Caki2 (cell line): ENCODE measurements at places on chromosomes 6 and 20.

GRCh38 chr20:37335642-37336368 lies 10.1 kb upstream of the SRC start:
- DNase-seq: peak; percentile 42

DNA sequence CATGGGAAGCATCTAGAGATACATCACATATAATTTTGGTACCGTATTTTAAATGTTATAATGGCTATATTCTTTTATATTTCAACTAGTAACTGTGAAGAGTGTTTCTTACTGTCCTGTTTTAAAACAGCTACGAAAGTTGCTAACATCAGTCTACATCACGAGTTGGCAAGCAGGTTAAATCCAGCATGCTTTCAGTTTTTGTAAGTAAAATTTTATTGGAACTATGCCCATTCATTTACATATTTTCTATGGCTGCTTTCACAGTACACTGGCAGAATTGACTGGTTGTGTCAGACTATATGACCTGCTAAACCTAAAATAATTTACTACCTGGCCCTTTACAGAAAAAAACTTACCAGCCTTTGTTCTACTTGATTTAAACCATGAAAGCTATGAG lies 478.1 kb downstream of the PHF3 start:
- DNase-seq: no peak

GRCh38 chr6:151101816-151102694 lies 137.7 kb upstream of the AKAP12 start:
- no peak for DNase-seq

DNA sequence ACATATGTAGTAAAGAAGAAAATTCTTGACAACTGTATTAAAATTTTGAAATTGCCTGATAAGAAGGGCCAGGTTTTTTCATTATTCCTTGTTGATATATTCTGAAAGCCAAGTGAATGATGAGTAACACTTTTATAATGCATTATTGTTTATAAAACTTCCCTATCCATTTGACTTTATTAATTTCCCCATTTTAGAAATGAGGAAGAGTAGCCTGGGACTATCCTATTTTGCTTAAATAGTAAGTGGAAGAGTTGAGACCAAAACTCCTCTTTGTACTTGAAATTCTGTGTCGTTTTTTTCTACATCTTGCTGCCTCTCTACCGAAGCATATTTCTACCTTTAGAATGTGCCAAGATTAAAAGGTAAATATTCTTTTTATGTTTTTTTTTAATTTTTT lies 39.7 kb downstream of the TRMT11 start:
- DNase-seq: no peak

DNA sequence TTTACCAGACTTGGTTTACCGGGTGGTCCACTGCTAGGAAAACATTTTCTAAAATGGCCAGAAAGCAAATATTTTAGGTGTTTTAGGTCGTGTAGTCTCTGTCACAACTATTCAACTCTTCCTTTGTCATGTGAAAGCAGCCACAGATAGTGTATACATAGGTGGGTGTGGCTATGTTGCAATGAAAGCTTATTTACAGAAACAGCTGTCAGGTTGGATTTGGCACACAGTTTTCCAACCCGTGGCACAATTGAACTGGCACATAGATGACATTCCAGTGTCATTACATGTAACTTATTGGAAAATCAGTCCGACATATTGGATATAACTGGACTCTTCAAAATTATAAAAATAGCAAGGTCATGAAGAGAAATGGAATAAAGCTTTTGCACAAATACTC lies 68.9 kb upstream of the KCNQ5 start:
- no peak for DNase-seq

- peak; percentile 8 for DNase-seq
Measured at GRCh38 chr20:39524371-39524911, 562.3 kb downstream of the DHX35 start.

DNA sequence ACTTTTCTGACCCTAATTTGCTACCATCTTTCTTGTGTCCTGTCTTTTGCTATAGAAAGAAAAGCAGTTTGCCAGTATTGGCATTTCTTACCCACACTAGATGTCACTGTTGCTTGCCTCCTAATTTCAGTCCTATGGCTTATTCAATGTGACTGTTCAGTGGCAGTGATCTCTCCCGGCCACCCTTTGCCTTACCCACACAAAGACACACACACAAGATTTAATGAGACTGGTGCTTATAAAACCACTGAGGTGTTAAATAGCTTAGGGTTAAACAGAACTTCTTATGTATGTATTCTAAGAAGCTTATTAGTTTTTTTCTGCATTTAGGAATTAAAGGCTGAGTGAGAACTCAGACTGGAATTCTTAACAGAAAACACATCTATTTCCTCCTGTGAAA lies 233.6 kb upstream of the ASCC3 start:
- DNase-seq: peak; percentile 4
